ENCODE measurements at places on chromosomes 11 and 22. TPM values are rescaled to one million over a fixed set of nuclear protein-coding genes. Genes with fewer than 3 reads are reported as not detected.

C11orf87 gene
- total RNA-seq = not detected

P2RY2 gene
- under 0.01 TPM for total RNA-seq

PRAME gene
- not detected for total RNA-seq

RFPL1 gene
- not detected for total RNA-seq

OR5A1 gene
- not detected for total RNA-seq

SPDYC gene
- total RNA-seq = not detected

TPH1 gene
- not detected for total RNA-seq

OR52A1 gene
- total RNA-seq = not detected

TRIM48 gene
- total RNA-seq = not detected

DAGLA gene
- 2.0 TPM for total RNA-seq

KRTAP5-11 gene
- total RNA-seq = not detected

DNA sequence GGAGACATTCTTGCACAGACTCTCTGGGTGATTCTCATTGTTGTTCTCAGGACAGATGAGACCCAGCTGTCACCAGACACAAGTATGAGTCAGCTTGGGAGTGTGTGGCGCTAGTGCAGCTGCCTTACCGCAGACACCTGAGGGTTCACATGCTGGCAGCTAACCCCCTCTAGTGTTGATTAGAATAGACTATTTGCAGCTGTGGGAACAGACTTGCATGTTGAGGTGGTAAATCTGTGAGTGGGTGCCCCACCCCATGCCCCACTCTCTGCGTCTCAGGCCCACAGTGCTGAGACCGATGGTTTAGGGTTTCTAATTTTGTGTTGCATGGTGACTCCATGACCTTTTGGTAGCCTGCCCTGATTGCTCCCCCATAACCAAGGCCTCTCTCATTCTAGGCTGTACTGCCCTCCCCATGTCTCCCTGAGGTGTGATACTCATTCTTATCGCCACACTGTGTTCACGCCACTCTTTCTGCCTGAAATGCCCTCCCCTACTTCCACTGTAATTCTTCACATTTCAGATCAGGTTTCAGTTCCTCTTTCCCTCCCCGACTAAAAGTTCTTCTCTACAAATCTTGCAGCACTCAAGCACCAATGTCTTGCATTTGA lies 73.7 kb upstream of the KIRREL3 start:
- peaks cover 2% of the 10 kb centered on the region for H3K27me3 ChIP-seq
- no peaks in the 10 kb centered on the region for H3K36me3 ChIP-seq
- H3K4me3 ChIP-seq = no peak overlapping the region
- no peak overlapping the region for H3K27ac ChIP-seq
- H3K4me1 ChIP-seq = no peaks in the 10 kb centered on the region
- peak; percentile 75 for DNase-seq

GRCh38 chr22:22407061-22407460 lies 101.5 kb downstream of the ZNF280B start:
- no peak for DNase-seq
- no peaks in the 10 kb centered on the region for H3K36me3 ChIP-seq
- no peak overlapping the region for H3K27ac ChIP-seq
- H3K27me3 ChIP-seq = peaks cover 5% of the 10 kb centered on the region
- no peak overlapping the region for H3K4me3 ChIP-seq

DNA sequence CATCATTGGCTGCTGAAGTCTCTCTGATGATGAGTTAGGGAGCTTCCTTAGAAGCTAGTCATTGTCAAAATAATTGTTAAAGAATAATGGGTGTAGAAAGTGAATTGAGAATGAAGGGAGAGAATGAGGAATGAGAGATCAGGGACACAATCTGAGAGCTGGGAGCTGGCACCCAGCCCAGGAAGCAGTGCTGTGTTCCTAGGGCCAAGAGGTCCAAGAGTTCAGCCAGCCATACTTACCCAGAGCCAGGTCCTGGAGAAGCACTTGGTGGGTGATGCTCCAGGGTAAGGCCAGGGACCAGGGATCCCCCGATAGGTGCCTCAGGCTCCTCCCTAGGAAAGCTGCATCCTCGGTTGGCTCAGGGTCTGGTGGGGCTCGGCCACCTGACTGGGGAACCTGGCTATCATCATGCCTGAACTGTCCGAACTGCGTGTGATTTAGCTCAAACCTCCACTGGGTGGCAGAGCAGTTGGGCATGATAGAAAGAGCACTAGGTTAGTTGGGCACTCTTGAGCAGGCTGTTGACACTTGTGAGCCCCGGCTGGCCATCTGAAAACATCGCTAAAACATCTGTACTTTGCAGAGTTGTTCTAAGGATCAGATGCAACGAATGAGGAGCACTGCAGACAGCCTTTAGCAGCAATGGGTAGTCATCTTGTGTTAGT lies 123.9 kb upstream of the NCAM1 start:
- H3K4me1 ChIP-seq = no peaks in the 10 kb centered on the region
- H3K36me3 ChIP-seq = no peaks in the 10 kb centered on the region
- H3K4me3 ChIP-seq = no peak overlapping the region
- H3K27ac ChIP-seq = no peak overlapping the region

GRCh38 chr11:10023212-10023611 lies 270.8 kb downstream of the SBF2 start:
- peak; percentile 35 for DNase-seq
- no peak overlapping the region for H3K27ac ChIP-seq
- H3K36me3 ChIP-seq = peaks cover 2% of the 10 kb centered on the region
- H3K4me1 ChIP-seq = no peaks in the 10 kb centered on the region

GRCh38 chr11:134666273-134667174 lies 254.5 kb upstream of the B3GAT1 start:
- no peaks in the 10 kb centered on the region for H3K36me3 ChIP-seq
- H3K27ac ChIP-seq = no peak overlapping the region
- no peak overlapping the region for H3K4me3 ChIP-seq
- H3K27me3 ChIP-seq = no peaks in the 10 kb centered on the region
- DNase-seq = no peak

DNA sequence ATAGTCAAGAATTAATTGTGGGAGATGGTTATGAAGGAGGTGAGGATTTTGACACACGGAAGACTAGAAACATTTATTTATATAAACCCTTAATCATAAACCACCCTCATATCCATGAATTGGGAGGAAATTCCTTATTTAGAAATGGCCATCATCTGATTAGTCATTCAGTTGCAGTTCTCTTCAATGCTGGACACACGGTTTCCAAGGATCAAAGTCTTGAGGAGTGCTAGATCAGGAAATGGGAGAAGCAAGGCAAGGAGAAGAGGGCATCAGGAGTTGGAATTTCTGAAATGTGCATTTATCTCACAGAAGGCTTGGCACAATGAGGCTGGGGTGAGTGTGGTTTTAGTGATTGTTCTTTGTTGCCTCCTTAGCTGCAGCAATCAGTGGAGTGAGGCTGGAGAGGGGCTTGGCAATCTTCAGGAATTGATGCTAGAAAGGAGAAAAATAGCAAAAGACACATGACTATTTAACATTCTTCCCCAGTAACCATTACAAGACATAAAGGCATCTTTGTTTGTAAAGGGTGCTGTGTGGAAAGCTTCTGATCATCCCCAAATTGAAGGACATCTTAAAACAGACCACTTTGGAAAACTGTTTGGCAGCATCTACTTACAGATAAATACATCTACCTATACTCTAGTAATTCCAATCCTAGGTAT lies 21.6 kb upstream of the GDPD4 start:
- no peaks in the 10 kb centered on the region for H3K36me3 ChIP-seq
- DNase-seq = no peak
- peaks cover 2% of the 10 kb centered on the region for H3K4me1 ChIP-seq
- H3K4me3 ChIP-seq = no peak overlapping the region
- peak overlapping the region; percentile 2 for H3K27ac ChIP-seq

- no peak overlapping the region for H3K4me3 ChIP-seq
- no peaks in the 10 kb centered on the region for H3K36me3 ChIP-seq
- DNase-seq = no peak
These were observed 31.9 kb upstream of the FAM181B start for GRCh38 chr11:82765466-82766034.

- no peak overlapping the region for H3K4me3 ChIP-seq
- H3K4me1 ChIP-seq = no peaks in the 10 kb centered on the region
- H3K27me3 ChIP-seq = no peaks in the 10 kb centered on the region
- H3K36me3 ChIP-seq = no peaks in the 10 kb centered on the region
- no peak for DNase-seq
These were observed 806.3 kb downstream of the BRD1 start for GRCh38 chr22:49021131-49021925.

GRCh38 chr11:64055077-64055476 lies 19.3 kb downstream of the FLRT1 start:
- no peaks in the 10 kb centered on the region for H3K27me3 ChIP-seq
- no peaks in the 10 kb centered on the region for H3K36me3 ChIP-seq
- no peaks in the 10 kb centered on the region for H3K4me1 ChIP-seq
- DNase-seq = no peak
- H3K4me3 ChIP-seq = no peak overlapping the region
- H3K27ac ChIP-seq = no peak overlapping the region

DNA sequence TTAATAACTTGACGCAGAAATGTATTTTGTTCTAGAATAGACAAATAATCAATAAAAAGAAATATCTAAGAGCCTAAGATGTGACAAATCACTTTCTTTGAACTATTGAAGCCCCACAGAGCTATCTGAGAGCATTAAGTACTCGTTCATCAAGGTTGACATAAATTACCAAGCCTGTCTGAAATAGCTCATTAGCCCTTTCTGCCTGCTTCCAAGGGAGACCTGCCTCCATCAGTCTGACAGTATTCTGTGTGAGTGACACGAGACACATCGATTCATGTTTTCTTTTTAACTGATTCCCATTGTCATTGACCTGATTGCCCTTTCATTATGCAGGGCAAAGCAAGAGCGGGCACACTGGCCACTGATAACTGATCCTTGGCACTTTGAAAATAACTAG lies 347.5 kb downstream of the KCNA4 start:
- DNase-seq = no peak
- no peaks in the 10 kb centered on the region for H3K4me1 ChIP-seq
- no peak overlapping the region for H3K27ac ChIP-seq
- H3K27me3 ChIP-seq = no peaks in the 10 kb centered on the region

DNA sequence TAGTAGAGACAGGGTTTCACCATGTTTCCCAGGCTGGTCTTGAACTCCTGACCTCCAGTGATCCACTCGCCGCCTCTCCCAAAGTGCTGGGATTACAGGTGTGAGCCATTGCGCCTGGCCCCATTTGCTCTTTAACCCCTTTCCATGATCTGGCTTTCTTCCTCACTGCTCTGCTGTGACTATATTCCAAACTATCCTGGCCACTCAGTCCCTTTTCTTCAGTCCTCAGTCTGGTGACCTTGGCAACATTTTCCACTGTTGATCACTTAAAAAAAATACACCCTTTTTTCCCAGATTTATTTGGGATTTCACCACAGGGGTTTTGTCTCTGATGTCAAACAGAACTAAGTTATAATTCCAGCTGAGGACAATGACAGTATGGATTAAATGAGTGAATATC lies 24.5 kb downstream of the MMP20 start:
- no peak for DNase-seq
- H3K27me3 ChIP-seq = no peaks in the 10 kb centered on the region
- no peaks in the 10 kb centered on the region for H3K36me3 ChIP-seq
- no peak overlapping the region for H3K27ac ChIP-seq
- no peak overlapping the region for H3K4me3 ChIP-seq
- H3K4me1 ChIP-seq = peaks cover 17% of the 10 kb centered on the region

DNA sequence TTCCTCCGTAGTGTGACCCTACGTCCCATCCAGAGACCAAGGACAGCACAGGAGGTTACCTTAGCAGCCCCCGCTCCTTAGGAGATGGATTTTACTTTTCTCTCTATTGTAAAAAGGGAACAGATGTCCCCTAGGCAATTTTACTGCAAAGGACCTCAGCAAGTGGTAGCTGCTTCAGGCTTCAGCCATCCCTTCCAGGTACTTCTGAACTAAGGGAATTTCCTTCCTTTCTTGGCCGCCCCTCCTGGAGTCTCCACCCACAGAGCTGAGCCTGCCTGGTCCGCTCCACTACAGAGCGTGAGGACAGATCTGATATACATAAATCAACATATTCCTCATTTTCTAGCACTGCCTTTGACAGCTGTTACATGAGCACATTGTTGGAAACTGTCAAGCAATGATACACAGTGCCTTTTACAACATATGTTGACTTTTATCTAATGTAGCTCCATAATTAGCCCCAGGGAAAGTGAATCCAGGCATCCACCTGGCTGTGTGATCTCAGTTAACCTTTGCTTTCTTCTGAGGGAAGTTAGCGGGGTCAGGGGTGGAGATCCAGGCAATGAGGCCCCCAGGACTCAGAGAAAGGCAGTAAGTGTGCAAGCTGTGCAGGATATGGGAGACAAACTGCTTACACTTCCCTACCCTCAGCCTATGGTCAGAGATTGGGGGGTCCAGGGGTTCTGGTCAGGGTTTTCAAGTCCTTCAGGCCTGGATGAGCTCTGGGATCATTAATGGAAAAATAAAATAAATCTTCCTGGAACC lies 51.9 kb downstream of the SPATA19 start:
- no peak for DNase-seq
- no peak overlapping the region for H3K4me3 ChIP-seq
- H3K27ac ChIP-seq = no peak overlapping the region
- no peaks in the 10 kb centered on the region for H3K4me1 ChIP-seq
- H3K36me3 ChIP-seq = no peaks in the 10 kb centered on the region

DNA sequence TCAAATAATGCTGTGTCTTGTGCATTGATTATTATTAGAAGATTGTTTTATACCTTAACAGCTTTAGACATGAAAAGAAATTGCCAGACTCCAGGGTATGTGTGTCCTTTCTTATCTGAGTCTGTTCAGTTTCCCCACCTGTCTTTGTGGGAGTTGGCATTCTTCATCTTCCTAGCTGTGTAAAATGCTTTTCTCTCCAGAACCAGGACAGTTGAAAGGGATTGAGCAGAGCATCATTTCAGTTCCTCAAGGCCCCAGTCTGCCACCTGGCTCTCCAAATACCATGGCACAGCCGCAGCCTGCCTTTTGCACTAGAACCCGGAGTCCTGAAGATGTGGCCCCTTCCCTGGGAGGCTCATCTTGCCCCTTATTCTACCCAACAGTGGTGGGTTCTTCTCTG lies 851.9 kb downstream of the NTM start:
- H3K27ac ChIP-seq = no peak overlapping the region
- no peak for DNase-seq
- no peak overlapping the region for H3K4me3 ChIP-seq
- no peaks in the 10 kb centered on the region for H3K27me3 ChIP-seq
- no peaks in the 10 kb centered on the region for H3K36me3 ChIP-seq
- H3K4me1 ChIP-seq = no peaks in the 10 kb centered on the region

DNA sequence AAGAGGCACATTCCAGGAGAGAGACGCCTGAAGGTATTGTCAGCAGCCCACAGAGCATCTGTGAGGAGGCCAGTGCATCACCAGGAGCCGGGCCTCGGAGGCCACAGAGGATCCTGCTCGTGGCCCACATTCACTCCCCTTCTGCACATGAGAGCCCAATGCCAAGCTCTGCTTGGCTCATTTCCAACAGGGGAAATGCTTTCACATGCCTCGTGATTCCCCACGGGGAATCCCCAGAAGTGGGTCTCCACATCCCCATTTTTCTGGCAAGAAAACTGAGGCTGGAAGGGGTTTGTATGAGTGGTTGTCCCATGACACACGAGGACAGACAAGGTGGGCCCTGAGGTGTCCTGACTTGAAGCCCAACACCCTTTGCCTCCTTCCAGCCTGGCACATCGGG lies 34.4 kb downstream of the TP53I11 start:
- H3K27me3 ChIP-seq = no peaks in the 10 kb centered on the region
- no peak overlapping the region for H3K4me3 ChIP-seq
- H3K27ac ChIP-seq = no peak overlapping the region
- no peaks in the 10 kb centered on the region for H3K36me3 ChIP-seq
- no peak for DNase-seq

Measured in fibroblast of lung (primary cell).